ENCODE measurements at places on chromosomes 7 and 10. TPM values are rescaled to one million over a fixed set of nuclear protein-coding genes. Genes with fewer than 3 reads are reported as not detected.

DNA sequence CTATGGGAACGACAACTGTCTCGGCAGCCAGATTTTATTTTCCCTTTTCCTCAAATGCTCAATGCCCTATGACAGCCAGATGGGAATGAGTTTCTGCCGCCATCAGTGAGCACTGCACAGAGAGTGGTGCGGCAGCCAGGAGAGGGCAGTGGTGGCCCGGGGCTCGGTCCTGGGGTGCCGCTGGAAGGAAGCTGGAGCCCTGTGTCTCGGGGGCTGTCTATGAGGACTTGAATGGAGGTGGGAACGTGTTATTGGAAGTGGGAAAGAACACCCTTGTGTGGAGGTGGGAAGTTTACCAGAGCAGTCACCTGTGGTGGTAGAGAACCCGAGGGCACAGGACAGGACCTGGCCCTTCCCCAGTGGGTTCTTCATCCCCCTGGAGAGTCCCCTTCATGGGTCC, 35.8 kb downstream of the JAKMIP3 start:
- no peak overlapping the region for H3K27ac ChIP-seq
- H3K4me1 ChIP-seq, result no peaks in the 10 kb centered on the region
- no peak for DNase-seq
- no peak overlapping the region for H3K4me3 ChIP-seq
- peaks cover 3% of the 10 kb centered on the region for H3K36me3 ChIP-seq
- H3K27me3 ChIP-seq, result no peaks in the 10 kb centered on the region

The TMEM106B gene
- total RNA-seq, result 43.4 TPM

- no peaks in the 10 kb centered on the region for H3K4me1 ChIP-seq
- H3K36me3 ChIP-seq, result no peaks in the 10 kb centered on the region
- no peaks in the 10 kb centered on the region for H3K27me3 ChIP-seq
- no peak overlapping the region for H3K4me3 ChIP-seq
These were observed 131.9 kb downstream of the CALCR start for GRCh38 chr7:93442478-93443224.

GRCh38 chr10:89338713-89339112, 10.9 kb downstream of the IFIT3 start:
- H3K4me1 ChIP-seq, result peaks cover 32% of the 10 kb centered on the region
- no peak overlapping the region for H3K4me3 ChIP-seq
- H3K27ac ChIP-seq, result no peak overlapping the region
- H3K36me3 ChIP-seq, result peaks cover 22% of the 10 kb centered on the region

GRCh38 chr7:142300689-142301088, 42.8 kb upstream of the PRSS58 start:
- H3K27ac ChIP-seq, result no peak overlapping the region
- no peaks in the 10 kb centered on the region for H3K36me3 ChIP-seq
- H3K27me3 ChIP-seq, result no peaks in the 10 kb centered on the region
- peak; percentile 57 for DNase-seq
- H3K4me3 ChIP-seq, result no peak overlapping the region
- no peaks in the 10 kb centered on the region for H3K4me1 ChIP-seq

- no peak overlapping the region for H3K4me3 ChIP-seq
- no peaks in the 10 kb centered on the region for H3K27me3 ChIP-seq
- no peak overlapping the region for H3K27ac ChIP-seq
- H3K36me3 ChIP-seq, result no peaks in the 10 kb centered on the region
- no peak for DNase-seq
These were observed 278.3 kb downstream of the KCNMA1 start for GRCh38 chr10:77359287-77359691.

GRCh38 chr10:71708301-71708703, 11.3 kb downstream of the C10orf105 start:
- H3K4me1 ChIP-seq, result peaks cover 23% of the 10 kb centered on the region
- DNase-seq, result no peak
- H3K36me3 ChIP-seq, result no peaks in the 10 kb centered on the region
- no peaks in the 10 kb centered on the region for H3K27me3 ChIP-seq
- H3K27ac ChIP-seq, result no peak overlapping the region
- no peak overlapping the region for H3K4me3 ChIP-seq

GRCh38 chr7:55366461-55367070, 1.4 kb downstream of the LANCL2 start:
- peak overlapping the region; percentile 95 for H3K4me3 ChIP-seq
- H3K4me1 ChIP-seq, result peaks cover 22% of the 10 kb centered on the region
- no peaks in the 10 kb centered on the region for H3K27me3 ChIP-seq
- DNase-seq, result no peak
- peak overlapping the region; percentile 96 for H3K27ac ChIP-seq
- no peaks in the 10 kb centered on the region for H3K36me3 ChIP-seq

DNA sequence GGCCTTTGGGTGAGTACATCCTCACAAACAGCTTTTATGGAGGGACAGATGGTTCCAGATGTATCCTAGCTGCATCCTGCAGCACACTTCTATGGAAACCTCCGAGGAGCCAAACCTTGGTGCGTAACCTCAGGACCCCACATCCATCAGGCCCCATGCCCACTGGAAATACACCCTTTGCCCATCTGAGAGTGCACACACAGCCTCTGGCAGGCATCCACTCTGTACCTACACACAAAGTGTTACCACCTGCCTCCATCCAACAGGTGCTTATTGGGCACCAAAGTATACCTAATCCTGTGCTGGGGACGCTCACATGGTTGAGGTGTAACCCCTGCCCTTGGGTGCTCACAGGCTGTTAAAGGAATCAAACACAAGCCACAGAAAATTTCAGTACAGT, 117.9 kb downstream of the ADCY1 start:
- no peak overlapping the region for H3K27ac ChIP-seq
- no peaks in the 10 kb centered on the region for H3K4me1 ChIP-seq
- no peaks in the 10 kb centered on the region for H3K36me3 ChIP-seq
- peak; percentile 86 for DNase-seq

GRCh38 chr7:129443612-129444011, 9.4 kb downstream of the STRIP2 start:
- H3K4me1 ChIP-seq, result peaks cover 17% of the 10 kb centered on the region

The DPYSL4 gene
- total RNA-seq, result 0.42 TPM

The PPRC1 gene
- 21.4 TPM for total RNA-seq

DNA sequence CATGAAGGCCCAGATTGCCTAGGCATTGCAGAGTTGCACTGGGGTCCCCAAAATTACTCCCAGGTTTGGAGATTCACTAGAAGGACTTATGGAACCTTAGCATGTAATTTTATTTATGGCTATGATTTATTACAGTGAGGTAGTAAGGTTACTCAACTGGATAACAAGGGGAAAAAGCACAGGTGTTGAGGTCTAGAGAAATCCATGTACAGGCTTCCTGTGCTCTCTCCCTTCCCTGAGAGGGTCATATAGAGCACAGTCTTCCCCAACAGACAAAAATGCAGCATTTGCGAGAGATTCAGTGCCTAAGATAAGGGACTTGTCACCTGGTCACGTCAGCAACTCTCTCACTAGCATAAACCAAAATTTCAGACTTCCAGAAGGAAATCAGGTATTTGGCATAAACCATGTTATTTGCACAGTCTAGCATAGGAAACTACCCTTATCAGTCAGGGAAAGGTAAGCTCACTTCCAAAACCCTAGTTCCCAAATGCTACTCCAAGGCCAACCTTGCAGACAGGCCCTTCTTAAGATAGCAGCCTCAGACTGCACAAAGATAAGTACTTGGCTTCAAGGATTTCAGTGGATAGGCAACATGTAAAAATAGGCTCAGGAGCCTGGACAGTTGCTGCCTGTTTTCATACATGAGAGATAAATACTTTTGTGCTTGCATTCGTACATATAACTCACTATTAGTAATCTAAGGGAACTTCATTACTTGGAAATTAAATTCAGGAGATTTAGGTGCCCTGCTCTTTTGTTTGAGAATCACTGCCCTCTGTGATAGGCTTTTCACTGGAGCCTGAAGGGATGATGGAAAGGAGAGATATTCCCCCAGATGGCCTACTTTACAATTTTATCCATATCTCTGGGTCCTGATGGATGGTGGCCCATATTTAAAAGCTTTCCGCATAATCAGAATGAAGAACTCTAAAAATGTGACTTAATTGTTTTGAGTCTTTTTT, 378.4 kb upstream of the LRGUK start:
- no peaks in the 10 kb centered on the region for H3K27me3 ChIP-seq
- H3K36me3 ChIP-seq, result no peaks in the 10 kb centered on the region
- no peak overlapping the region for H3K4me3 ChIP-seq

DNA sequence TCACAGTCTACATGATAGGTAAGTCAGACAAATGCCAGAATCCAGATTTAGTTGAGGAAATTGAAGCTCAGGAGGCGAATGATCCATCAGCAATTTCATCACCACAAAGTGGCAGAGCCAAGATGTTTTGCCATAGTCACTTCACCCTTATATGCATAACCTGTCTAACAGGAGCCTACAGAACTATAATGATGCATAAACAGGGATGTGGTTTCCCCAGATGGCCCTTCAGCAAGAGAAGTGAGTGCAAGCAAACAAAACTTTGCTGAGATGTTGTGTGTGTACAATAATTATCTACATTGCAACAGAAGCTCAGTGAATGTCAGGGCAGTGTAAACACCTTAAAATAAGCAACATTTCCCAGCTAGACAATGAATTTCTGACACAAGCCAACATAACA, 28.6 kb downstream of the PON3 start:
- no peaks in the 10 kb centered on the region for H3K36me3 ChIP-seq
- DNase-seq, result no peak
- H3K4me1 ChIP-seq, result no peaks in the 10 kb centered on the region
- H3K27me3 ChIP-seq, result no peaks in the 10 kb centered on the region
- no peak overlapping the region for H3K4me3 ChIP-seq

DNA sequence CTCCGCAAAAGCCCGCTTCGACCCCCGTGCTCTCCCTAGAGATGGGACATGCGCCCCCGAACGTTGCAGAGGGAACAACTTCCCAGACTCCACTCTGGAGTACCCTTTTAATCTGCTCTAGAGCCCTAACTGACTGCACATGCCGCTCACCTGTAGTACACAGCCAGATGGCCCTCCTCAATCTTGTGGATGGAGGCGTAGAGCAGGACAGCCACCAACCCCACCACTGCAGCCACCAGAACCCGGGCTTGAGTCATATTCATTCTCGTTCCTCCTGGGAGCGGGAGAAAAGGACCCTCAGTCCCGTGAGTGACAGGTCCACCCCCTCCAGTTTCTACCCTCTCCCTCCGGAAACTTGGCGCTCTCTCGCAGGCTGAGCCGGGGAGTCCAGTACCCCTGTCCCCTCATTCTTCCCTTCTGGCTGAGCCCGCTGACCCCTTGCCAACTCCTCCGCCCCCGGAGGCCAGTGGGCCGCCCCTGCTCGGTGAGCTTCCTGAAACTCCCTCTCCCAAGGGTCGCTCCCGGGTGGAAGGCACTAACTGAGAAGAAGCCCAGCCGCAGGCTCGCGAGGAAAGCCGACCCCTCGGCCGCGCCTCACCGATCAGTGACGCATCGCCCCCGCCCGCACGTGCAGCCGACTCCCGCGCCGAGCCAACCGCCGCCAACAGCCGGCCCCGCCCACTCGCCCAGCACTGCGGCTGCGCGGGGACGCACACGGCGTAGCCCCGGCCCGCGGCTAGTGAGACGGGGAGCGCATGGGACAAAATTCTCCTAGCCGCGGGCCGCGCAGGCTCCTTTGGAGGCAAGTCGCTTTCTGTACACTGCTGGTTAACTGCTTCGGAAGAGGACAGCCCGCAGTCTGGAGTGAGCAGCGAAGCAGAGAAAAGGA, at the start of gene ERLIN1:
ERLIN1 (minus strand) TSS at position 666 of the 889 bp plus-strand sequence; CDS start at position 263, 403 bp downstream.
- H3K36me3 ChIP-seq, result peaks cover 10% of the 10 kb centered on the region
- peak within 1 kb of the TSS; percentile 85 for H3K4me3 ChIP-seq
- peak; percentile 95 for DNase-seq
- H3K4me1 ChIP-seq, result peaks cover 19% of the 10 kb centered on the region
- H3K27me3 ChIP-seq, result no peaks in the 10 kb centered on the region

The CALHM2 gene
- 69.9 TPM for total RNA-seq

DNA sequence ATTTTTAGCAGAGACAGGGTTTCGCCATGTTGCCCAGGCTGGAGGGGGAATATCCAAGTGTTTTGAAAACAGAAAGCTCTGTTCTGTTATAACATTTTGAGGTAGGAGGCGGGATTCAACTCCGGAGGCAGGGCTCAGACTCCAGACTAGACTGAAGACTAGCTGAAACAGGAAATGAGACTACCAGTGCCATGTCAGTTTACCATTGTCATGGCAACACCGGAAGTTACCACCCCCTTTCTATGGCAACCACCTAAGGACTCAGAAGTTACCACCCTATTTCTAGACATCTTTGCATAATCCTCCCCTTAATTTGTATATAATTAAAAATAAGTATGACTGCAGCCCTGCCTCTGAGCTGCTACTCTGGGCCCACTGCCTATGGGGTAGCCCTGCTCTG, 1069.1 kb upstream of the AUTS2 start:
- H3K27ac ChIP-seq, result no peak overlapping the region
- H3K36me3 ChIP-seq, result no peaks in the 10 kb centered on the region
- no peak for DNase-seq
- no peak overlapping the region for H3K4me3 ChIP-seq
- no peaks in the 10 kb centered on the region for H3K27me3 ChIP-seq

The SRRM3 gene
- total RNA-seq, result 3.3 TPM

- no peak overlapping the region for H3K27ac ChIP-seq
- no peak for DNase-seq
- no peaks in the 10 kb centered on the region for H3K36me3 ChIP-seq
- no peak overlapping the region for H3K4me3 ChIP-seq
- no peaks in the 10 kb centered on the region for H3K27me3 ChIP-seq
These were observed 153.2 kb upstream of the FZD8 start for GRCh38 chr10:35795131-35795824.

The PLAC9 gene
- total RNA-seq, result 41.7 TPM

DNA sequence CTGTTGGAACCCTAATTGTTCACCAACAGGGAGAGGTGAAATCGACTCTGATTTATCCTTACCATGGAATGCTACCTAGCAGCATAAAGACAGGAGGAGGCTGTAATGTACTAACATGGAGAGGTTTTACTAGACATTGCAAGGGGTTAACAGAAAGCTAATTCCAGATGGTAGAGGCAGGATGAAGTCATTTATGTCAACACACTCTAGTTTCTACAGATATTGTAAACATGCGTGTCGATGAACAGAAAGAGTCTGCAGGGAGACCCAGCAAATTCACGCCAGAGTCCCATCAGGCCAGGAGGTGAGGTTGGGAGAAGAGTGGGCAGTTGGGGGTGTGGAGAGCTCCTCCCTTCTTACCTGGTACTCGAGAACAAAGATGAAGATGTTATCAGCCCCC, 7.0 kb downstream of the NPC1L1 start:
- no peak overlapping the region for H3K4me3 ChIP-seq
- no peaks in the 10 kb centered on the region for H3K27me3 ChIP-seq
- DNase-seq, result no peak
- H3K36me3 ChIP-seq, result no peaks in the 10 kb centered on the region

The C10orf71 gene
- total RNA-seq, result not detected

The SH3PXD2A gene
- total RNA-seq, result 43.9 TPM

GRCh38 chr7:8051998-8052397, 83.4 kb downstream of the GLCCI1 start:
- no peaks in the 10 kb centered on the region for H3K4me1 ChIP-seq
- H3K27me3 ChIP-seq, result no peaks in the 10 kb centered on the region
- DNase-seq, result no peak
- no peak overlapping the region for H3K27ac ChIP-seq
